Right lobe of liver (tissue), 6 donors: ENCODE measurements at places on chromosomes 12 and 14. TPM values are rescaled to one million over a fixed set of nuclear protein-coding genes. Genes with fewer than 3 reads are reported as not detected.

DNA sequence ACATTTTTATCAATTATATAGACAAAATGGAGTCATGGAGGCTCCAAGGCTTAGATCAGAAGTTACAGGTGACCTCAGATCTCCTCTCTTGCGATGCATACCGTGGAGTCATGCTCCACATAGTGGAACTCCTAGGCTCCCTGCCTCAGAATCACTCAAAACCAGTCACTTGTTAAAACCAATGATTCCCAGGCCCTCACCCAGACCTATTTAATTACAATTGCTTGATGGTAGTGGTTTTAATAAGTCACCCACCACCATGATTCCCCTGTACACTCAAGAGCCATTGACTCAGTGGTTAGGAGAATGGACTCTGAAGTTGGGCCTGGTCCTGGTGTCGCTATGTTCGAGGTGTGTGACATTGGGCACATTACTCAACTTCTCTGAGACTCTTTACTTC, 26.9 kb downstream of the IFNG-AS1 start:
- no peak for DNase-seq

DNA sequence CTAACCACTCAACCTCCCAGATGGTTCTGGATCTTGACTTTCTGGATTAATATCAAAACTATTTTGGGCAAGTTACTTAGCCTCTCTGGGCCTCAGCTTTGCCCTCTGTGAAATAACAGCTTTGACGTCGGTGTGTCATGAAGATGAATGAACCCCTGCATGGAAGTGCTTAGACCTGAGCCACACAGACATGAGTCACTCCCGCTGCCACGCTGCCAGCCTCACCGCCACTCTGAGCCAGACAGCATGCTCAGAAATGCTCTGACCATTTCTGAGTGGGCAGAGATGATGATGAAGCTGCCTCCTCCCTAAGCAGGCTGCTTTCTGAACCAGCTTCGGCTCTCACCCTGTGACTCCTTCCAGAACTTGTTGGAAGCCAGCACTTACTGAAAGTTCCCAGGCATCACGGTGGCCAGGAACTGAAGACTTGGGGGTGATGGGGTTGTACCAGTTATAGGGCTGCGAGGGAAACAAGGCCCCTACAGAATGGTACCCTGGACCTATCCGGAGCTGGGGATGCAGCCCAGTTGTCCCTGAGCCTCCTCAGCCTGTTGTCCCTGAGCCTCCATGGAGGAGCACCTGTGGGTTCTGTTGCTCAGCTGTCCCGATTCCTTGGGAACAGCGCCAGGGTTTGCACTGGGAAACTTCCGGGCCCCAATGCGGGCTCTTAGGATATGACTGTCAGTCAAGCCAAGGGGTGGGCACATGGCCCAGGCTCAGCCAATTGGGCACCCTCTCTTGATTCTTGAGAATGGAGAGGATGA, 2.0 kb upstream of the CCDC197 start:
- no peak for DNase-seq

DNA sequence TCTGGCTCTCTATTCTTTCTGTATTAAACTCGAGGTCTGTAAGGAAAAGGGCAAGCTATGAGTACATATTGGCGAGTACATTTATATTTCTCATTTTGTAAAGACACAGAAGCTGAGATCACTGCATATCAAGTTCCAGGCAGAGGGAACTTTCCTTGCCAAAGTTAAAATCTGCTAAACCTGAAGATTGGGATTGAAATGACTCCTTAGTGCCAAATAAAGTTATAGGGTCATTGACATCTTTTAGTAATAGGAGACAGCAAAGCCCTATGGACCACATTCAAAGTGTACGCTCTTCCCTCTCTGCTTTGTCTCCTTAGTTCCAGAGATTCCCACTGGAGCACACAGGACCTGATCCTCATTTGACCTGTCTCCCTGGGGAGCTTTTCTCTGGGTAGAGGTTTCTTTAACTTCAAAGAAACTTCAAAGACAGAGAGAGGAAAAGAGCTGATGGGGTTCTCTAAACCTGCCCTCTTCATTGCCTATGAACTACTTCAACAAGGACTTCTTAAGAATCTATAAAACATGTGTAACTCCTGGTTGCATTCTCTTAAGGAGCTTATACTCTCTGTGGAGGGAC, 42.6 kb upstream of the PTPRR start:
- no peak for DNase-seq

GRCh38 chr12:67062193-67062592, 207.0 kb upstream of the CAND1 start:
- DNase-seq, result no peak

GRCh38 chr14:66403183-66403582, 83.0 kb upstream of the CCDC196 start:
- DNase-seq, result no peak

GRCh38 chr14:54606631-54607133, 39.8 kb downstream of the SAMD4A start:
- DNase-seq, result no peak

GRCh38 chr14:21211509-21211908, 55.6 kb upstream of the OR5AU1 start:
- no peak for DNase-seq

- no peak for DNase-seq
Measured at GRCh38 chr12:53782093-53782703, 30.4 kb upstream of the CISTR start.

DNA sequence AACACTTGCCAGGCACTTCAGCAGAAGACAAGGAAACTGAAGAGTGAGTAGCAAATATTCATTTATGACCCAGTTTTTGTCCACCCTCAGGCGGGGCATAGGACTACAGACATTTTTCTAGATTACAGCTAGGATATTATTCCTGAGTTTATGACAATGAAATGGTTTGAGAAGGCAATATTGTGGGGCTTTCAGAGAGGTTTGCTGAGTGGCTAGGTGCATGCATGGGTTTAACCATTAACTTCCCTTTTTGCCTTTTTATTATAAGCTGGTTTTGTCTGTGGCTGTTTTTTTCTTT, 104.0 kb upstream of the BCAT1 start:
- DNase-seq, result no peak

- no peak for DNase-seq
Measured at GRCh38 chr14:77088645-77089044, 9.4 kb upstream of the CIPC start.

GRCh38 chr14:33475623-33476022, 475.3 kb downstream of the EGLN3 start:
- no peak for DNase-seq

- DNase-seq, result no peak
Measured at GRCh38 chr12:112836736-112837628, 45.4 kb downstream of the RPH3A start.

DNA sequence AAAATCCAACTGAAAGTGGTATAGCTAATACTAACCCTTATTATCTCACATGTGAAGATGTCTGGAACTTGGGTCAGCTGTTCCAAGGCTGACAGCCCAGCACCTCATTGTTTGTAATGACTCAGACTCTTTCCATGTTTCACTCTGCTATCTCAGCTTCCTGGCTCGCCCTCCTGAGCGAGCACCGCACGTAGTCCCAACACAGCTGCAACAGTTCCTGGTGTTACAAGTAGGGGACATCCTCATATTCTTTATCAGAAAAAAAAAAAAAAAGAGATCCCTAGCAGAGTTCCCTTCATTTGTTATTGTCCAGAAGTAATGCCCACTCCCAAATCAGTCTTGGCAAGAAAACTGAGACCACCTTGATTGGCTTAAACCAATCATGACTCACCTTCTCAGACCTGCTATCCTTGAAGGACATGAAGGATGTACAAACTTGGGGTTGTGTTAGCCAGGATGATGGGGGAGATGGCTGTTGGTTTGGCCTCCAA, 92.5 kb downstream of the ADCK1 start:
- DNase-seq, result no peak

DNA sequence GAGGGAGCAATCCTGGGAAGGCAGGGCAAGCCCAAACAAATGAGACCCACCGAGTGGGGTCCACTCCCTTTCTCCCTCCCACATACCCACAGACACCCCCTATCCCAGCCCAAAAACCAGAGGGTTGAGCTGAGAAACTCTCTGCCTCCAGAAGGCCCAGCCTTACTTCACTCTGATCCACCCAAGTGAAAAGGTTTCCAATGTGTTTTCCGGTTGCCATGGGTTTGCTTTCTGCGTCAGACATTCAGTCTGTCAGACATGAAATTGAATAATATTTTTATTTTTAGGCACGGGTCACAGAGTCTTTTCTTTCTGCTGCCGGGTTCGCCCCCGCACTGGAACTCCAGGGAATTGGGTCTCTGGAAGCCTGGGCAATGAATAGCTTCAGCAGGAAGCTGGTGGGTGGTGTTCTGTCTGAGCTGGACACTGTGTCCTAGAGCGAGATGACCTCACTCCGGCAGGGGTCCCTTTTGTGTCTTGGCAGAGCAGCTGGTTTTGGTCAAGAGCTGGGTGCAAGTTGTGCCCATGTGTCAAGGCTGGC, 69.8 kb upstream of the CLMN start:
- DNase-seq, result no peak

GRCh38 chr14:96088911-96089310, 49.7 kb downstream of the C14orf132 start:
- no peak for DNase-seq

DNA sequence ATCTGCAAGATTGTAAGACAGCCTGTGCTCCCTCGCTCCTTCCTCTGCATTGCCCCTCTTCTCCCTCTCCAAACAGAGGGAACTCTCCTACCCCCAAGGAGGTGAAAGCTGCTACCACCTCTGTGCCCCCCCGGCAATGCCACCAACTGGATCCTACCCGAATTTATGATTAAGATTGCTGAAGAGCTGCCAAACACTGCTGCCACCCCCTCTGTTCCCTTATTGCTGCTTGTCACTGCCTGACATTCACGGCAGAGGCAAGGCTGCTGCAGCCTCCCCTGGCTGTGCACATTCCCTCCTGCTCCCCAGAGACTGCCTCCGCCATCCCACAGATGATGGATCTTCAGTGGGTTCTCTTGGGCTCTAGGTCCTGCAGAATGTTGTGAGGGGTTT, 37.4 kb downstream of the DAD1 start:
- DNase-seq, result no peak

DNA sequence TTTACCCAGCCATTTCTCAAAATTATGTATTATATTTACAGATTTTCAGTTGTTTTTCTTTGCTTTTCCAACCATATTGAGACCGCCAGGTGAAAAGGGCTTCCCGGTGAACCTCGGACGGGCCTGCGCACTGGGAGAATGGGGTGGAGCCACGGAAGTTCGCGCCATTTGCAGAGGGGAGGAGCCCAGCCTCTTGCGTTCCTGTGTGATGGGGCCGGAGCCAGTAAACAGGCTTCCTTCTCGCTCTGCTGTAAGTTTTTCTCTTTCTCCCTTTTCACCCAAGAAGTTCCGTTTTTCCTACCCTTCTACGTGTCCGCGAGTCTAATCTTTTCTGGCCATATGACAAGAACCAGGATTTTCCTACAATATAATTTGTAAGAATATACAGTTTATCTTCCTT, 1108.8 kb upstream of the SEL1L start:
- DNase-seq, result no peak

DNA sequence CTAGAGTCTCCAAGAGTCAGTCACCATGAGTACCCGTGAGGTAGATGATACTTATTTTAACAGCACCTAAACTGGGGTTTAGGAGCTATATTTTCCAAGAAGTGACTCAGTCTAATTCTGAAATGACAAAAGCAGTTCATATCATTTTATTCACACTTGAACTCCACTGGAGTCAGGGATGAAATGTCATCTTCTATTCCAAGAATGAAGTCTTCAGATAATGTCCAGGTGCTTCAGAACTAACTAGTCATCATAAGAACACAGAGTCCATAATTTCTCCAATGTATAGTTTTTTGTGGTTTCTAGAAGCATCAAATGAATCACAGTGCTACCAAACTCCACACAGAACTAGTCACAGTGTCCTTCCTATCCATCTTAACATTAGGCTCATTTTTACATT, 13.3 kb downstream of the DNM1L start:
- DNase-seq, result no peak

GRCh38 chr12:115541891-115542421, 735.5 kb downstream of the MED13L start:
- DNase-seq, result no peak

DNA sequence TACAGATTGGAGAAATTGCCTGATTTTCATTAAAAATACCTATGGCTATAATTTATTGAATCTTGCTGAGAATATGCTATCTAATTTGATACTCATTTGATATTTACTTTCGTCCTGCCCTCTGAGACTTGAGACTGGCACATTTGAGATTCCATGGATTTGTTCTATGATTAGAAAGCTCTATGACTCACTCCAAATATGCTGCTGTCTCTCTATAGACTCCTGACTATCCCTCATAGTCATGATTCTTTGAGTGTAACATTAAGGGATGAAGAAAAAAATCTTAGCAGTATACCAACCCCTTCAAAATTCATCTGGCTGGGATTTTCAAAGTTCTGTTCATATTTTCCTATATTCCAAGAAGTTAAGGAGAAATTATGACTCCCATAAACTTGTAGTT, 191.9 kb downstream of the LRIG3 start:
- no peak for DNase-seq

DNA sequence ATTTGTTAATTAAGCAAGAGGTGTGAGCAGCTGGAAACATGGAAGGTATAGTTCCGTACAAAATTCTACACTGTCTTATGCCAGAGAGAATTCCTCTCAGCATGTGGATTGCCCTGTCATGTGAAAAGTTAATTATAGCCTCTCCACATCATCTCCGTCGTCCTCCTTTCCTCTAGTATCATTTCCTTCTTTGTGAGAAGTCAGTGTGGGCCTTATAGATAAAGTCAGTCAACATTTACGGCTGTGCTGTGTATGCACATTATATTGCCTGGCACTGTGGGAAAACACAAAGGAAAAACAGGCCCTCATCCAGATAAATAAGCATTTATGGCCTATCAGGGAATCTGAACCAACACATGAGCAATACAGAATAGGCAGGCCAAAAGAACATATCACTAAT, 236.6 kb downstream of the SEC23A start:
- no peak for DNase-seq

DNA sequence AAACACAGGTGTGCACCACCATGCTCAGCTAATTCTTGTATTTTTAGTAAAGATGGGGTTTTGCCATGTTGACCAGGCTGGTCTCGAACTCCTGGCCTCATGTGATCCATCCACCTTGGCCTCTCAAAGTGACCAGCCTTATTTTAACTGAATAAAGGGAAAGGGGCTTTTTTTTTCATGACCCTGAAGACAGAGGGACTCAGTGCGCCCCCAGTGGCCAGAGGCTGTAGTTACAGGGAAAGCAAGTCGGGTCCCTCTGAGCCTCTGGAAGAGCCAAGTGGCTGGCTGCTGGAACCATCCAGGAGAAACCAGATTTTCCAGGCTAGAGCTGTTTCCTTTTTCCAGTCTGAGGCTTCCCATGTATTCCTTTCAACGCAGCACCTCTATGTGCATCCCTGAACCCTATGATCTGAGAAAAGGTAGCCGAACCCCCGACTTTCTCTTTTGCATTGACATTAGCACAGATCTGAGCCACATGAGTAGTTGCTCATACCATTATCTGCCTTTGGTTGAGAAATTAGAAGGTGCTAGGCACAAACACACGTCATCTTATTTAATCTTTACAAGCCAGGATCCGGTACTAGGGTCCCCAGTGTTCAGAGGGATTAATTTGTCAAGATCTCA, 342.7 kb downstream of the CACNA1C start:
- no peak for DNase-seq

LRRC43 gene
- not detected for total RNA-seq

CAPZA3 gene
- not detected for total RNA-seq

PROX2 gene
- total RNA-seq, result not detected

DHRS2 gene
- total RNA-seq, result 6.1 TPM
